ENCODE measurements at places on chromosomes 6 and 20.

- no peak for DNase-seq
Measured at GRCh38 chr6:95249175-95249574, 328.2 kb upstream of the MANEA start.

- DNase-seq, result no peak
Measured at GRCh38 chr6:3771407-3772011, 20.0 kb upstream of the PXDC1 start.

- no peak for DNase-seq
Measured at GRCh38 chr6:32947552-32948465, 5.1 kb downstream of the HLA-DMA start.

- DNase-seq, result no peak
Measured at GRCh38 chr6:32713241-32713640, 27.9 kb upstream of the HLA-DQA2 start.

GRCh38 chr20:44742304-44743079, 3.2 kb upstream of the KCNK15 start:
- no peak for DNase-seq

DNA sequence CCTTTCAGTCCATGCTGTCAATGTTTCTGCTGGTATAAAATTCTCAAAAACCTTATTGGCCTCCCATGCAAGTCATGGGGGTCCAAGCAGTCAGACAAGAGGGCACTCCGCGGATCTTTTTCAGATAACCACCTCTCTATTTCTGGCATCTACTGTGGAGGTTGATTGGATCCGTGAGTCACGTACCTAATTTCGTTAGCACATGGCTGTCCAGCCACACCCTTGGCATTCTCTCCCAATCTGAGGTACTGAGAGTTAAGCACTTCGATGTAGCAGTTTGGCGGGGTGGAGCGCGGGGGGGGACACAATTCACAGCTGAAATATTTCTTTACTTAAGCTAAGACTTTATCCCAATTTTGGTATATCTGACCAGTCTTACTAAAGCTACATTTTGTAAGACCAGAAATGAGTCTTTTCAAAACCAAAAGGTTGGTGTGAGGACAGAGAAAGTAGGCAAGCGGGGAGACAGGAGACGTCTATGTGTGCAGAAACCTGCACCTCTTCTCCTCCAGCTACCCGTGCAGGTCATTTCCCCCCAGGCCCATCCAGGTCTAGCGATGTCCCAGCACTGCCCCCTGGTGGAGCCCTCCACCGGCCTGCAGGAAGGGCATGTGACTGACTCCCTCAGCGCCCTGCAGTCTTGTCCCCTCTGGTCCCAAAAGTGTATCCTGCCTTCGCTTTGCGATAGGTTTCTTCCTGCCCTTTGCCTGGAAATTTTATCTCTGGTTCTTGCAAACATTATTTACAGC, 113.1 kb downstream of the ADAT2 start:
- peak; percentile 10 for DNase-seq

DNA sequence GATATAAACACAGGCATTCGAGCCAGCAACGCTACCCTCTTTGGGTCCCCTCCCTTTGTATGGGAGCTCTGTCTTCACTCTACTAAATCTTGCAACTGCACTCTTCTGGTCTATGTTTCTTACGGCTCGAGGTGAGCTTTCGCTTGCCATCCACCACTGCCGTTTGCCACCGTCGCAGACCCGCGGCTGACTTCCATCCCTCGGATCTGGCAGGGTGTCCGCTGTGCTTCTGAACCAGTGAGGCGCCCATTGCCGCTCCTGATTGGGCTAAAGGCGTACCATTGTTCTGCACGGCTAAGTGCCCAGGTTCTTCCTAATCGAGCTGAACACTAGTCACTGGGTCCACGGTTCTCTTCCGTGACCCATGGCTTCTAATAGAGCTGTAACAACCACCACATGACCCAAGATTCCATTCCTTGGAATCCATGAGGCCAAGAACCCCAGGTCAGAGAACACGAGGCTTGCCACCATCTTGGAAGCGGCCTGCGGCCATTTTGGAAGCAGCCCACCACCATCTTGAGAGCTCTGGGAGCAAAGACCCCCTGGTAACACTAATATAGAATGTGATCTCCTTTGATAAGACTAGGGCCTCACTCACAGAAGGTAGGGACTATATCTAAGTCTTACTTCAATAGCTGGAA, 973 bp downstream of the UBD start:
- DNase-seq, result no peak

GRCh38 chr20:45318948-45319347, 10.8 kb upstream of the MATN4 start:
- DNase-seq, result no peak

DNA sequence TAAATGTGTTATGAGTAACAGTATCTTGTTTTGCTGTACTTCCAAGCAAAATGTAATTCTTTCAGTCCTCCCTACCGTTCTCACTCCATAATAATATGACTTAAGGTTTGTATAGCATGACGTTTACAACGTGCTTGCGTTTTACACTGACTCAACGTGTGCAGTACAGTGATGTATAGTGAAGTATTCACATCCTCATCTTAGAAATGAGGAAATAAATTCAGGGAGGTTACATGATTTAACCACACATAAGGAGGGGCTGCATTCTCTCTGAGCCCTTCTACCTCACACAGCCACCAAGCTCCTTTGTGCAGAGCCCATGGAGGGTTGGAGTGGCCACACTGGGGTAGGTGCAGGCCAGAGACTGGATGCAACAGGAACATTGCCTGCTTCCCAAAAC, 164.5 kb downstream of the MTHFD1L start:
- no peak for DNase-seq

DNA sequence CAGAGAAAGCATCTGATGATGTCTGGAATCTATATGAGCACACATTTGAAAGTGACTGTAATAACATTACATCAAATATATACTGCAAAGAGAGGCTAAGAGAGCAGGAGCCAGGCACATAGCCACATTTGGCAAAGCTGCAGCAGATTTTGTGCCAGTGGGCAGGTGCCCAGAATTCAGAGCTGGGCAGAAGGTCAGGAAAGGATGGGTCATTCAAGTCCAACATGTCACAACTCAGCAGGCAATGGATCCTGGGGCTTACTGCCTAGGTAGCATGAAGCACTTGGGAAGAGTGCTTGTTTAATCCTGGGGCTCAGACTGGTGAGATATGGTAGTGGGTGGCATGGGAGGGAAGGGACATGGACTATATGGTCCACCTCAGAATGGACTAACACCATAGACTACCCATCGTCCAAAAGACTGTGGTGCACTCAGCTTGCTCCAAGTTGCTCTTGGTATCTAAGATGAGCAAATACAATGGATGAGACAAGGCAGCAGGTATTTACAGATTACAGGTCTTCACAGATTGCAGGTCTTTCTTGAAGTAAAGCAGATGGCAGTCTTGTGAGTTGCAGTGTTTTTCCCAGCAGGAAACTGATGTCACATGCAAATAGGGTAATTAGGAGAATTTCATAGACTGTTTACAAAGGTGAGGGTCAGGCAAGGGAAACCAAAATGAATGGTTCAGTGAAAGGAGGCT, 31.2 kb upstream of the SHLD1 start:
- no peak for DNase-seq

GRCh38 chr20:33465481-33466302, 22.1 kb upstream of the SNTA1 start:
- no peak for DNase-seq

DNA sequence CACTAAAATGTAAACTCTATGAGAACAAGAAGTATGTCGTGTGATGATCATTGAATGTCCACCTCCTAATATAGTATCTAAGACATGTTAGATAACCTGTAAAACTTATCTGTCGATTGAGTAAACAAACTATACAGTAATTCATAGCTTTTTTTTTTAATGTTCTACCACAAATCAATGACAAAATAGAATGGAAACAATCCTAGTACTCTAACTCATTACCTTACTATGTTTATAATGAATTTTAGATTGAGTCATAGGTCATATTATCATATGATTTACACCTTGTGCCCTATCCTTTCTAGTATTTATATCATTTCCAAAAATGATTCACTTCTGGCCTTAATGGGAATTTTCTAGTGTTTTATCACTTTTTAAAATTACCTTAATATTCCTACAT, 6.1 kb downstream of the VTA1 start:
- no peak for DNase-seq

DNA sequence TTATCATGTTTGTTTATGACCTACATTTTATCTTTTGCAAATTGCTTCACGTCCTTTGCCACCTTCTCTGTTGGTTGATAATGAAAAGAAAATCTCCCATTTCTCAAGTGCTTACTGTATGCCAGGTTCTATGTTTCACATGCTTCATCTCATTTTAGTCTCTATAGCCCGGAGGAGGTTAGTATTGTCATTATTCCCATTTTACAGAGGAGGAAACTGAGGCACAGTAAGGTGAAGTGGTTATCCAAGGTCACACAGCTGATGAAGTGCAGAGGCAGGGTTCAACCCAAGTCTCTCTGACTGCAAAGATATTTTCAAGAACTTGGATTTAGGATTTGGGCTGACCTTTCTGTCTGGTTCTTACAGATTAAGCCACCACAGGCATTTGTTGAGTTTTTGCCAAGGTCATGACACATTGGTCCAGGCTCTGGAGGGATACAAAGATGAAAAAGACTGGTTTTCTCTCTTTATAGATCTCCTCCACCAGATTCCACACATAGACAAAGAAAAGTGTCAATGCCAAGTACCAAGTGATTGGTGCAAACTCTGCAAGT, 20.6 kb downstream of the CNBD2 start:
- no peak for DNase-seq

- DNase-seq, result peak; percentile 21
Measured at GRCh38 chr20:35742741-35743523, 872 bp upstream of the RBM39 start.

DNA sequence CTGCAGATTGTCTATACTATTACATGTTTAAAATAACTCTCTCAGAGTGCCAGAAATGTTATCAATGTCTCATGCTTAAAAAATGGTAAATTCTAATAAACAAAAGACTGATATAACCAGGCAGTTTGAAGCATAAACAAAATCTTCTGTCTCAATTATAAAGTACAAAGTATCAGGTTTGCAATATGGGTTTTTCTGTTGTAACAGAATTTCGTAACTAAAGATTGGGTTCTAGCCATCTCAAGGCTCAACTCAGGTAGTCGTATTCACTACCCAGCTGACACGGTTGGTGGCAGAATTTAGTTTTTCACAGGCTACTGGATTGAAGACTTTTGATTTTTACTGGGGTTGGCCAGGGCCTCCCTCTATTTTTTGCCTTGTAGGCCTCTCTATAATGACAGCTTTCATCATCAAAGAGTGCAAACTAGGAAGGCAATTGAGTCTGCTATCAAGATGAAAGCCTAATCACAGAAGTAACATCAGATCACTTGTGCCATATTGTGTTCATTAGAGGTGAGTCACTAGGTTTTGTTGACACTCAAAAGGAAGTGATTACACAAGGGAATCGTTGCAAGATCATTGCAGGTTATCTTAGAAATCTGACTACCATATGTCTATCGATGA, 3.6 kb downstream of the CYP39A1 start:
- no peak for DNase-seq

DNA sequence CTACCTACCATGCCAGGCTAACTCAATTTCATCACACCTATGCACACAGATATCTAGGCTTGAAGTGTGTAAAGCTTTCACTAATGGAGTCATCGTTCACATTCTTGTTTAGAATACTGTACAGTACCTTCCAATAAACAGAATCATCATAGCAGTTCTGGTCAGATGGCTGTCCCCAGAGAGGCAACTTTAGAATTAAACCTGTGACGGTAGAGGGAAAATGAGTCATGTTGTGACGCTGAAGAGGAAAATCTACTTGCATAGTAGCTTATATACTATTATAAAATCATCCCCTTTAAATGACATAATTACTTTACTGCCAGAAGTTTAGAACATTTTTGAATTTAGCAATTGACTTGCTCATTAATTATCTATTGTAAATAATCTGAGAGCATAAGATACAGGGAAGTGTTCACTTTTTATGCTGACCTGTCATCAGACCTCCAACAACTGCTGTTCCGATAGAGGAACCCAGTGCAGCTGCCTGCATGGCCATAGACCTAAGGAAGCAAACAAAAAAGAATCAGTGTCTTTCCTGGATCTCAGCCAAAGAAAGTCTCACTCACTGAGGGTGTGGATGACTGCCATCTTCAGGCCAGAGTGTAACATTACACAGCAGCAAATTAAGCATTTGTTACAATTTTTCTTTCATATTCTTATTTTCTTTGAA, 29.8 kb downstream of the RHAG start:
- peak; percentile 86 for DNase-seq

DNA sequence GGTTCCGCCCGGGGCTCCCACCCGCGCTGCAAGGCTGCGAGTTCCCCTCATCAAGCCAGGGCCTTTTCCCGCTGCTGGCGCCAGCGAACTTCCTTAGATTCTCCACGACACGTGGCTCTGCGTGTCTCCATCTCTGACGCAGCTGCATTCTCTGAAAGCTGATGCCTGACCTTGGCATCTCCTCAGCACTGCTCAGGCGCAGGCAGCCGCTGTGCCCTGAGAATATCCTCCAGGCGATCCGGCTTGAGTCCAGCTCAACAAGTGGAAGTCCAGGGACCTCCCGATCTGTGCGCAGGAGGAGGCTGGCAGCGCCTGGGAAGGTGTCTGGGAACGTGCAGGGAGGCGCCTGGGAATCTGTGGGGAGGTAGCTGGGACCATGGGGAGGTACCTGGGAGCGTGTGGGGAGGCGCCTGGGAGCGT, 171.2 kb upstream of the THBS2 start:
- DNase-seq, result no peak

GRCh38 chr6:4018924-4019236, 60.1 kb downstream of the FAM217A start:
- no peak for DNase-seq

- no peak for DNase-seq
Measured at GRCh38 chr6:108945681-108946159, 97.5 kb downstream of the ARMC2 start.

DNA sequence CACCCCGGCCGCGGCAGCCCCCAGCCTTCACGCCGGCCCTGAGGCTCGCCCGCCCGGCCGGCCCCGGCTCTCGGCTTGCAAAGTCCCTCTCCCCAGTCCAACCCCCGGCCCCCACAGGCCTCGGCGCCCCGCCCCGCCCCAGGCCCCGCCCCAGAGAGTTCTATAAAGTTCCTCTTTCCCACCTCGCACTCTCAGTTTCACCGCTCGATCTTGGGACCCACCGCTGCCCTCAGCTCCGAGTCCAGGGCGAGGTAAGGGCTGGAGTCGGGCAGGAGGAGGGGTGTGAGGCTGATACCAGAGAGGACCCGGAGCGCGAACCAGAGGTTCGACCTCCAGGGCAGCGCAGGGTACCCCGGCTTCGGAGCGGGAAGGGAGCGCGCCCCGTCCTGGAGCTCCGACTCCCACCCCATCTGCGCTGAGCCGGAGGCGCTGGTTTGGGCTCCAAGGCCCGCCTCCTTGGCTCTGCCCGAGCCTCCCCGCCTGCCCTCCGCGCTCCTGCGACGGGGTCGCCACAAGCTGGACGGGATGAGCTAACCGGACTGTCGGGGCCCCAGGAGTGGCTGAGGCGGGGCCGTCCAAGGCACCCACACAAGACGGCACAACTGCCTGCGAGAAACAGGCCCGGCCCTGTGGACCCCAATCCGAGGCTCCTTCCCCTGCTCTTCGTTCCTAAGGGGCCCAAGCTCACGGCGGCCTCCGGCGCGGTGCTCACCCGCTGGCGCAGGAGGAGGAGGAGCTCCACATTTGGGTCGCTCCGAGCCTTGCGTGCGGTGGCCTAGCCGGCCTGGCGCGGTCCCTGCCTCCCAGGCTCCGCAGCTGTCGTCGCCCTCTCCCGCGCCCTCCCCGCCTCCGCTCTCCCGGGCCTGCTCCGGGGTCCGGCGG, at the start of gene IRF4:
Gene IRF4, plus strand, starts transcription at position 194 of the 882 bp plus-strand sequence. CDS start 1,401 bp downstream, outside the sequence.
- no peak for DNase-seq

- no peak for DNase-seq
Measured at GRCh38 chr6:130216620-130217019, 6.1 kb downstream of the SAMD3 start.

Measured in NCI-H748 treated with DMSO at 0.1 percent for 48 hours (cell line).